ENCODE measurements at places on chromosomes 13 and 19.
A peak's percentile ranks its signal among the peaks of the same experiment; 100 is the strongest.

- DNase-seq: no peak
Measured at GRCh38 chr19:6685962-6686627, 16.1 kb upstream of the TNFSF14 start.

GRCh38 chr13:106262886-106263285 lies 272.6 kb downstream of the EFNB2 start:
- no peak for DNase-seq

DNA sequence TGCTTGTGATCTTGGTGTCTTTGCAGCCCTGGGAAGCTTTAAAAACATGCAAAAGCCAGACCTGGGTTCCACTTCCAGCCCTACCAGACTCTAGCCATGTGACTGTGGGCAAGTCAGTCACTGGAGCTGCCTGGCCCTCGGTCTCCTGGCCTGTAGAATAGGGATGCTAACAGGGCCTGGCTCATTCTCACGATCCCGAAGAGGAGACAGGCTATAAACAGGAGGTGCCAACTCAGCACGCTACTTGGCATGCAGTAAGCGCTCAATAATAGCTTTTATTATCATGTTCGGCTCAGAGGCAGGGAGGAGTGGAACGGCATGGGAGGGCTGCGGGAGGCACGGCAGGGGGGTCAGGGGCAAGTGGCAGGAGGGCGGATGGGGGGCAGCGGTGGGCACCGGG lies 1.7 kb downstream of the CTXN1 start:
- DNase-seq: no peak

GRCh38 chr13:101520672-101521071 lies 68.2 kb downstream of the ITGBL1 start:
- no peak for DNase-seq

GRCh38 chr19:49861107-49861506 lies 6.3 kb downstream of the PNKP start:
- DNase-seq: no peak

- no peak for DNase-seq
Measured at GRCh38 chr19:15469513-15470297, 5.4 kb upstream of the RASAL3 start.

DNA sequence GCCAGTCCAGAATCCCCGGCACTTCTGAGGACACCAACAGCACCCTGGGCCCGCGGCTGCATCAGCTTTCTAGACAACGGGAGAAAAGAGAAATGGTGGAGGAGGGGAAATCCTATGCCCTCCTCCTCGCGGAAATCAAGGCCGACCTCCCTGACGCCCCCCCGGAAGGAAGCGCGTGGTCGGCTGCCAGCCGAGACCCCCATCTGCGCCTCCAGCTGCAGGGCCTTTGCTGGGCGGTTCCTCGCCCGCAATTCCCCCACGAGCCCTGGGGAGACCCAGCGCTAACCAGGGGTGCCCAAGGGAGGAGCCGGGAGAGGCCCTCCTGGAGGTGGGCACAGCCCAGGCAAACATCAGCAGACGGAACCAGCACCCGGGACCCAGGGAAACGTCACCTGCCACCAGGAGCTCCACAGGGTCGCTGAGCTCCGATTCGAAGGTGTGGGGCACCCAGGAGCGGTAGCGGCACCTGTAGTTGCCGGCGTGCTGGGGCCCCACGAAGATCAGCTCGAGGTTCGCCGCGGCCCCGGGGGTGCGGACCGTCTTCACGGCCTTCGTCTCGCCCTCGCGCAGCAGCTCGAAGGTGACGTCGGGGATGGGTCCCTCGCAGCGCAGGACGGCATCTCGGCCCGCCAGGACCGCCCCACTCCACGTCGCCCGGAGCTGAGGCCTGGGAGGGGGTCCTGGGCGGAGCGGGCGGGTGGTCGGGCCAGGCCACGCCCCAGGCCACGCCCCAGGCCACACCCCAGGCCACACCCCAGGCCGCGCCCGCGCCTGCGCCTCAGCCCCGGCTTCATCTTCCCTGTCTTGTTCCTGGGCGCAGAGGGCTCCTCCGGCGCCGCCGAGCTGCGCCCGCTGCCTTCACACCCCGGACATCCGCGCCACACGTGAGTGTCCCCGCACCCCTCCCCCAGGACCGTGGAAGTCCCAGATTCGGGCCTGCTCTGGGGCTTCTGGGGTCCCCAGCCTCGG lies 6.0 kb downstream of the A1BG start:
- peak; percentile 35 for DNase-seq

DNA sequence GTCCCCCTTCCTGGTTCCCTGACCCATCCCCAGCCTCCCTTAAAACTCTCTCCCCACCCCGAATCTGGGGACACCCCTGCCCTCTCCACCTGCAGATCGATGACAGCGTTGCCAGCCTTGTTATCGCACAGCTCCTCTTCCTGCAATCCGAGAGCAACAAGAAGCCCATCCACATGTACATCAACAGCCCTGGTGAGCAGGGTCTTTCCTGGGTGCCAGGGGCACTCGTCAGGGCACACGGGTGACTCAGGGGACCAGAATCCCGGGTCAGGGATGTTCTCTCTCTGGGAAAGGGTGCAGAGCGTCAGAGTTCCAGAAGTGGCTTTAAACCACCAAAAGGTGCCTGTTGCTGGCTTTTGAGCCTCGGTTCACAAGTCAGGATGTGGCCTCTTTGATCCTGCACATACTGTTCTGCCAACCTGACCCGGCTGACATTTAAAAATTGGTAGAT lies 1.0 kb downstream of the CLPP start:
- DNase-seq: no peak

- DNase-seq: no peak
Measured at GRCh38 chr19:16125737-16126495, 14.2 kb downstream of the RAB8A start.

GRCh38 chr13:67017276-67017675 lies 212.9 kb downstream of the PCDH9 start:
- no peak for DNase-seq

- DNase-seq: no peak
Measured at GRCh38 chr13:33536601-33537000, 251.0 kb upstream of the STARD13 start.

- DNase-seq: no peak
Measured at GRCh38 chr13:110565296-110565695, 3.8 kb upstream of the RAB20 start.

GRCh38 chr13:102772042-102772425 lies 1.6 kb downstream of the TEX30 start:
- no peak for DNase-seq

DNA sequence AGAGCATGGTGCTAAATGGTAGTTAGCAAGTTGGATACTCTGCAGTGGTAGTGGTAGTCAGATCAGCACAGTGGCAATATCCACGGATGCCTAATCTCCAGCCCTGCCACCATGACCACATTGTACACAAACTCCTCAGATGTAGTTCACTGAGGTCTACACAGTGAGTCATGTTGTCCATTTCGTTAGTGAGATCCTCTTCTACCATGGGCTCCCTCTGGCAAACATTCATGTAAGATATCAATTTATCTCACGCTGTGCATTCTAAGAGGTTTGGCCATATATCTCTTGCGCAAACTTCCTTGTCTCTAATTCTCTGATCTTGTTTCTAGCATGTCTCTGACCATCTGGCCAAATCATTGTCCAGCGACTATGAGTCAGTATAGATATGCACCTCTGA lies 58.2 kb downstream of the POLR1D start:
- no peak for DNase-seq

DNA sequence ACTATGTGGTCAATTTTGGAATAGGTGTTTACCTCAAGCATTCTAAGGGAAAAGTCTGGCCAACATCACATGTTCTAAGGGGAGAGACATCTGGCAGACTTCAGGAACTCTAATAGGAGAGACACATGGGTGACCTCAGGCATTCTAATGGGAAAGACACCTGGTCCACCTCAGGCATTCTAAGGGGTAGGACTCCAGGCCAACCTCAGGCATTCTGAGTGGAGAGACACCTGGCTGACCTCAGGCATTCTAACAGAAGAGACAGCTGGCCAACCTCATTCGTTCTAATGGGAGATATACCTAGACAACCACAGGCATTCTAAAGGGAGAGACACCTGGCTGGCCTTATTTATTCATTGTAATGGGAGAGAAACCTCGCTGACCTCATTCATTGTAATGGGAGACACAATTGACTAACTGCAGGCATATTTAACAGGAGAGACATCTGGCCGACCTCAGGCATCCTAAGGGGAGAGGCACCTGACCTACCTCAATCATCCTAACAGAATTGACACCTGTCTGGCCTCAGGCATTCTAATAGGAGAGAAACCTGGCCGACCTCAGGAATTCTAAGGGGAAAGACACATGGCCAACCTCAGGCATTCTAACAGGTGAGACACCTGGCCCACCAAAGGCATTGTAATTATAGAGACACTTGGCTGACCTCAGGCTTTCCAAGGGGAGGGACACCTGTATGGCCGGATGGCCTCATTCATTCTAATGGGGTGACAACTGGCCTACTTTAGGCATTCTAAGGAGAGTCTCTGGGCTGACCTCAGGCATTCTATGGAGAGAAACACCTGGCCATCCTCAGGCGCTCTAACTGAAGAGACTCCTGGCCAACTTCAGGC lies 1346.8 kb downstream of the UQCRFS1 start:
- no peak for DNase-seq

GRCh38 chr13:97124915-97125809 lies 97.0 kb upstream of the MBNL2 start:
- DNase-seq: no peak

GRCh38 chr19:53989600-53990533 lies 1.6 kb upstream of the CACNG6 start:
- no peak for DNase-seq

DNA sequence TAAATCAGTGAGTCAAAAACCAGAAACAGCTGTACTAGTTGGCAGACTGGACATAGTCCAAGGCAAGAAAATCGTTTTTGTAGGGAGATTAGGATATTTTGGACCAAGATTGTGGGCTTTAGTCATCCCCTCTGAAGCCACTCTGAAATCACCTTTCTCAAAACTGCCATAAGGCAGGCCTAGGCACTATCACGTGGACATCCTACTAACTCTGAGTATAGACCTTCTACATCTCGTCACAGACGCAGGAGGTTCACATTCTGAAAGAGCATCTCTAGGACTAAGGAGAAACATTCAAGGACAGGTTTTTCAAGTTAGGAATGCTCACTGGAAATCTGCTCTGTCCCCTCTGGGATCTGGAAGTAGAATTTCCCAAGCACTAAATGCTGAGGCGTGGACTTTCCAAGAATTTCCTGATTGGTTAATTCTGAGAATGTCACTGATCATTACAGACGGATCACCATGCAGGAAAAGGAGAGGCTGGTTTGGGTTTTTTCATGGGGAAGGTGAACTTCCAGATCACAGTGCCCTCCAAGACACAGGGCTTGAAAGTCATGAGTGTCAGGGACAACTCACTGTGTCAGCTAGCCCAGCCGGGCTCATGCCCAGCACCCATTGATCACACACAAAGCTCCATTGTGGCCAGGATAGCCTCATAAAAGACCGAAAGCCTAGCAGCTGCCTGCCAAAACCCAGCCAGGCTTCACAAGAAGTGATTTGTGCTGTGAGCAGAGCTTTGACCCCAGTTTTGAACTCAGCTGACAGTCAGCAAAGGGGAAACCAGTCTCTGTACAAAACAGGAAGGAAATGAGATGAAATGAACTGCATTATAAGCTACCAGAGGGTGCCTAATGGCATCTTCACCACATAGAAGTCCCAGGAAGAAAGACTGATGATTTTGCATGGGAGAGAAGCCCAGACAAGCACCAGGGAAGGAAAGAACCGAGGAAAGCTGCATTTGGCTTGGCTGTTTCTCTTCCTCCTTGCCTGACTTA lies 2.7 kb upstream of the RUBCNL start:
- no peak for DNase-seq

DNA sequence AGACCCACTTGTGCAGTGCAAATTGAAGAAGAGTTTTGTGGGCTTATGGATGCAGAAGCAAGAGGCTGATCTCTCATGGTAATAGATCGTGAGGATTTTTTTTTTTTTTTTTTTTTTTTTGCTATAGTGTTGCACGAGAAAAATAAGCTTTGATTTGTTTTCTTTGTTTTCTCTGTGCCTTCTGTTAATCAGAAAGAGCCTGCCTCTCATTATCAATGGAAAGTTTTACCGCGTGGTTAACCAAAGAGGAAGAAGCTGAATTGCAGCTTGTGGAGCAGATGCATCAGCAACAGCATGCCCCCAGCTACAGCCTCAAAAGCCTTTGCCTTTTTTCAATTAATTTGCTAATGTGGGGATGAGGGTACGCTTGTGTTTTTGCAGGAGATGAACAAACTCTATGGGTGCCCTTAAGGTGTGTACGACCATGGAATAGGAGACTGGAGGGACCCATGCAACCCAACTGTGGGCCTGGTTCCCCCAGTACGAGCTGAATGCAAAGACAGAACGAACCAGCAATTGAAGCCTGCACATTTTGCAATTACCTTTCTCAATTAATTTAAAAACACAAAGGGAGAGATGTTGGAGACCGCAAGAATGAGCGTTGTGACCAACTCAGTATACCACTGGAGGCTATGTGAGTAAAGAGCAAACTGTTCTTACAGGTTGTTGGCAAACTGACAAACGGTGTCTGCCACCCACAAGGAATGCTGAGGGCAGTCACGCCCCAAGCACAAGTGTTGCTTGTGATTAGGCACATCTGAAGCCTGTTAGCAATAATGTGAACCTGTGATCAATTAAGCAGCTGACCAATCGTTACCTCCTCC lies 58.6 kb upstream of the SPRY2 start:
- DNase-seq: peak; percentile 41

- DNase-seq: peak; percentile 62
Measured at GRCh38 chr19:15091918-15092753, 10.1 kb downstream of the OR1I1 start.

DNA sequence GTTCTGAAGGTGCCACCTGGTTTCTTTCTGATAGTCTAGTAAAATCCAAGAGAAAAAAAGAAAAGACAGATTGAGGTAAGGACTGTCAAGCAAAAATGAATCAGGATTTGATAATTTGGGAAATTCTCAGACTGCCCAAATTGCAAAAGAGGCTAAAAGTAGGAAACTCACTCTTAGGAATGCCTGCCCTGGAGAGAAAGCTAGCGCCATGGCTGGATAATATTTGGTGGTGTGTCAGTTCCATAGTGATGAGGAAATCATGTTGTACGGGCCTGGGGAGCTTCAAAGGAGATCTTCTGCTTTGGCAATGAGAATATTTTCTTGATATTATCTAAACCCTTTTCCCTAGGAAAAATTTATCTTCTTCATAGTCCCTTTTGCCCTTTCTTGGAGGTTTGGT lies 1008.1 kb upstream of the SLC10A2 start:
- DNase-seq: no peak

DNA sequence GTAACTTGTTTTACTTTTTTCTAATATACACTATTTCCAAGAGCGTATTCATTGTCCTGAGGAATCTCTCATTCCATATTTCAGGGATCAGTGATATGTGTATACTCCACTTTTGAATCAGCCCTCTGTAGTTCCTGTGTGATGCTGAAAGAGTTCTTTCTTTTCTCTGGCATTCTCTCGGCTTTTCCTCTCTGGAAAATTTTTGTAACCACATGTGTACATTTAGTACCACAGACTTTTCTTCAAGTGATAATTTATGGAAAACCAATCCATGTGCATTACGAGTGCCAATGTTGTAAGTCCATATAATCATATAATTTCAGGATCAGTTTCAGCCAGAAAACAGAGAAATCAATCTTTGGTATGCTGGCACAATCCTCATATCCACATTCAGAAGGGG lies 102.2 kb upstream of the MBNL2 start:
- no peak for DNase-seq

GRCh38 chr13:92913840-92914239 lies 312.8 kb upstream of the GPC6 start:
- DNase-seq: no peak
